ENCODE measurements at places on chromosomes 13 and 19. TPM values are rescaled to one million over a fixed set of nuclear protein-coding genes. Genes with fewer than 3 reads are reported as not detected.

- peak; percentile 85 for DNase-seq
Measured at GRCh38 chr19:41998246-41999020, 4.4 kb upstream of the ATP1A3 start.

DNA sequence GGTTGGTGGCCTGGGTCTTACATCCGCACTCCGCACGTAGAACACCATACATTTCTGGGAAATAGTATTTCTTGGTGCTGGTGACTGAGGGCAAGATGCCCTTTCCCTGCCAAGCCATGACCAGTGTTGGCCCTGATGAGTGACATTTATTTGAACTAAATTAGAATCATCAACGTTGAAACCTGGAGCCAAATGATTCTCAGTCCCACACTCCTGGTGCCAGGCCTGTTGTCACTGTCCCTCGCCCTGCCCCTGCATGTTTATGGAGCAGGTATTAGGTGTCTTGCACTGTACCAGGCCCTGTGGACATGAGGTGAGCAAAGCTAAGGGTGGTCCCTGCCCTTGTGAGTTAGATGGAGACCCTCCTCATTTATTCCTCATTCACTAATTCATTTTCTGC lies 5.8 kb downstream of the CHST8 start:
- no peak for DNase-seq

PSG1 gene
- total RNA-seq: not detected

ZNF549 gene
- total RNA-seq: 4.9 TPM

DNA sequence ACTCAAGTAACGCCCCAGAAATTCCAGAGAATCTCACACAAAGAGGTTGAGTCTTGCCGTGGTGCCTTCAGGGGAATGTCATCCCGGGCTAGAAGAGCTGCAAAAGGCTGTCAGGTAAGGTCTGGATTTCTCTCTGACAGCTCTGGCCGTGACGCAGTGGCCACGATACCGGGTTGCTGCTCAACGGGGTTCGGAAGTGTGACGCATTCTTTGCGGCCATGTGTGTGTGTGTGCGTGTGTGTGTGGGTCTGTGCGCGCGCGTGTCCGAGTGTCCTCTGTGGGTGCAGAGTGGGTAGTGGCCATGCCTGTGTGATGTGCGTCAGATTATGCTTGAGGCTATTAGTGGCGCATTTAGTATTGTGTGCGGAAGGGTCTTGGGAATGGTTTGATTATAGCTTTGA lies 306 bp downstream of the ZNF540 start:
- DNase-seq: peak; percentile 83

- DNase-seq: no peak
Measured at GRCh38 chr13:35629026-35629425, 152.5 kb upstream of the MAB21L1 start.

TMEM238 gene
- total RNA-seq: 9.7 TPM

- no peak for DNase-seq
Measured at GRCh38 chr13:47126432-47126831, 229.6 kb upstream of the HTR2A start.

DNA sequence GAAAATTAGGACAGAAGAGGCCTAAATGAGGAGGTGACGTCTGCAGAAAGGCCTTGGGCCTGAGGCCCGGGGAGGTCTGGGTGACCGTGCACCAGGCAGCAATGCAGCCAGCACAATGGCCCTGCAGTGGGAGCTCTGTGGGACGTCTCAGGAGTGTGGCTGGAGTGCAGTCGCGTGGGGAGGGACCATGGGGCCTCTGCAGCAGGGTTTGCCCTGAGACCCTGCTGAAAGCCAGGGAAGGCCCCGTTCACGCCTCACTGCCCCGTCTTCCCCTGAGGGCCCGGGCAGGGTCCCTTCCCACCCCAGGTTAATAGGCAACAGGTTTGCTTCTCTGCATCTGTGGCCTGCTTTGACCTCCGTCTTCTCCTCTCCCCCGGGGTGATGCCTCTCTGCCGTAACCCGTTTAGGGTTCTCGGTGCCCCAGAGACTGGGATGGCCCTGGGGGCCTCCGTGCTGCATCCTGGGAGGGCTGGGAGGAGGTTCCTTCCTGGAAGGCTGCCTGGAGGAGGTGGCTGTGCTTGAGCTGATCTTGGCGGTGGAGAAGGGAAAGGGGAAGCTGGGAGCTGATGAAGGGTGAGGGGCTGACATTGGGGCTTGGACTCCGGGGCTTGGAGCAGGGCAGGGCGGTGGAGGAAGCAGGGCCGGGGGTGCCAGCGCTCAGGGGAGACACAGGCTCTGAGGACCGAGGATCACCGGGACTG lies 9.7 kb downstream of the PALM start:
- DNase-seq: no peak

- peak; percentile 68 for DNase-seq
Measured at GRCh38 chr13:109743706-109744453, 42.5 kb downstream of the IRS2 start.

DNA sequence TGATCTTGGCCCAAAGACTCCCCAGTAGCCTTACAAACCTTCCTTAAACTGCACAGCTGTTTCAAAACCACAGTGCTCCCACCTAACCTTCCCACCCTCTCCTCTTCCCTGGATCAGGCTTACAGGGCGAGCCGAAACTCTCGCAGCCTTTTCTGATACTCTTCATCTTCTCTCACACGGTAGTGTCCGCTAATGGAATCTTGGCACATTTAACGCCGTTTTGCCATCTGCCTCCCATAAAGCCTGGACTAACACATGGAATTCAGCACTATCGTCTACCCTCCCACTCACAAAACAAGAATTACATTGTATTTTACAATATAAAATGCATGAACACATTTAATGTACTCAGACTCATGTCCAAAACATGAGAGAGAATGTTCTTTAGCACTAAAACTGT lies 135.9 kb downstream of the RAP2A start:
- DNase-seq: no peak

C1QTNF9B gene
- not detected for total RNA-seq

DNA sequence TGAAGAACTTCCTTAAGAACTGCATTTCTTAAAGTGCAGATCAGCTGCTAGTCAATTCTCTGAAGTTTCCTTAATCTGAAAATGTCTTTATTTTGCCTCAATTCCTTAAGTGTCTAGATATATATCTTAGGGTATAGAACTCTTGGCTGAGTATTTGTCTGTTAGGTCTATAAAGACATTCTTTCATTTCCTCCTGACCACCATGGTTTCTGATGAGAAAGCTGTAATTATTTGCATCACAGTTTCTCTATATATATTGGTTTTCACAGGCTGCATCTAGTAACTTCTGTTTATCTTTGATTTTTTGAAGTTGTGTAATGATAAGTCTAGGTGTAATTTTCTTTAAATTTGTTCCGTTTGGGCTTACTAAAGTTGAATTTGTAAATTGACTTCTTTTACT lies 15.2 kb downstream of the NDFIP2 start:
- DNase-seq: no peak

GRCh38 chr19:2040647-2041432 lies 10.2 kb downstream of the MKNK2 start:
- DNase-seq: peak; percentile 58

TSEN34 gene
- total RNA-seq: 18.4 TPM

DNA sequence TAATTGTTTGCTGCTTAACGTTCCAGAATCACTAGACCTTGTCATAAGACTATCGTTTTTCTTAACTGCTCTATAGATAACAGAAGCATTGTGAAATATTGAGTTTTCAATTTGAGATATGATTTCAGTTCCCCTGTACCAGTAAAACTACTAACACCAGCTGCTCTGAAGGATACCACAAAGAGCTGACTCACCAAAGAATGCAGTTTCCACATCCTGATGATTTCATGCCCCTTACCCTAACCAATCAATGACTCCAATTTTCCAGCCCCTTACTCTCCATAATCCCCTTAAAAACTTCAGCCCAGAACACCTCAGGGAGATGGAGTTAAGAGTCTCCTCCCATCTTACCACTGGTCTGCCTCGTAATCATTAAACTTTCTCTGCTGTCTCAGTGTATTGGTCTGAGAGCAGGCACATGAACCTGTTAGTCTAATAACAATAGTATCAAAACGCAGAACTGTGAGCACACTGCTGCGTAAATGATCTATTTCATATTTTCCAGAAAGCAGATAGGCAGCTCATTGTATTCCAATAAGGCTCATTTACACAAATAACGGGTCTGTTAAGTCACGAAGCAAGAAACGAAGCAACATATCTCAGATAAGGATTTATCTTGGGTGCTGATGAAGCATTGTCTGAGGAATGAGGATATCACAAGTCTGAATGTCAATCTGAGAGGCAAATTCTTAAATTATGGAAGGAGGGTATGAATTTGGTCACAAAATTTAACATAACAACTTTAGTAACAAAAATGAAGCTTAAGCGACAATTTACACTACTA lies 14.1 kb upstream of the CCNA1 start:
- peak; percentile 69 for DNase-seq

- no peak for DNase-seq
Measured at GRCh38 chr19:38196245-38196837, 27.7 kb downstream of the DPF1 start.

KASH5 gene
- not detected for total RNA-seq

GRCh38 chr19:33727331-33727998 lies 69.2 kb upstream of the KCTD15 start:
- no peak for DNase-seq

GRCh38 chr13:20073775-20074174 lies 87.1 kb downstream of the GJA3 start:
- DNase-seq: no peak

- DNase-seq: no peak
Measured at GRCh38 chr19:17200408-17201079, 14.6 kb upstream of the USE1 start.

DNA sequence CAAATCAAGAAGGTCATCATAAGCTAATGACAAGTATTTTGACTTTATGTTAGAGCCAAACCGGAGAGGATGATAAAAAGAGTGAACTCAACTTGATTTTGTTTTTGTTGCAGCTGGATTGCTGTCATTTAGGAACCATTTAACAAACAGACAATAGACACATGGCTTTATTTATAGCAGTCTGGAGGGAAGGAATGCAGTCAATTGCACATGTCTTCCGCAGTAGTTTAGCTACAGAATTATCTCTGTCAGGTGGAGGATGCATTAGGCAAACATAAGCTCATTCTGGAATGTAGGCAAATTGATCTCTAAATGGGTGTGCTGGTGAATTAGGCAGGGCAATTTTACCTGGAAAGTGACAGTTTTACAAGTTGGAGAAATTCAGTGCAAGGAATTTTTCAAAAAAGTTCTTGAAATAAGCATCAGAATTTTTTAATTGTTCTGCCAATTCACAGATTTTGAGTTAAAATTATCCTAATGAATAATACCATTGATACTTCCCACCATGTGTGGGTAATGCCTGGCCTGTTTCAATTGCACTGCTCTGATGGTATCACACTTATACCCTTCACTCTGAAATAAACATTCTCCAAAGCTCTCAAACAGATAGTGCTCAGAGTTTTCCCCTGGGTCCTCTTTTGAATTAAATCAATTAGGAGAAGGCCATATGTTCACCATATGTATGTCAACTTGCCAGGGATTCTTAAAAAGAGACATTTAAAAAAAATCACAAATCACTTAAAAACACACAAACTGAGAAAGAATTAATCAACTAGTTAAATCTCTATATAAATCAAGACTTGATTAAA lies 318.3 kb downstream of the NDFIP2 start:
- DNase-seq: no peak

DNA sequence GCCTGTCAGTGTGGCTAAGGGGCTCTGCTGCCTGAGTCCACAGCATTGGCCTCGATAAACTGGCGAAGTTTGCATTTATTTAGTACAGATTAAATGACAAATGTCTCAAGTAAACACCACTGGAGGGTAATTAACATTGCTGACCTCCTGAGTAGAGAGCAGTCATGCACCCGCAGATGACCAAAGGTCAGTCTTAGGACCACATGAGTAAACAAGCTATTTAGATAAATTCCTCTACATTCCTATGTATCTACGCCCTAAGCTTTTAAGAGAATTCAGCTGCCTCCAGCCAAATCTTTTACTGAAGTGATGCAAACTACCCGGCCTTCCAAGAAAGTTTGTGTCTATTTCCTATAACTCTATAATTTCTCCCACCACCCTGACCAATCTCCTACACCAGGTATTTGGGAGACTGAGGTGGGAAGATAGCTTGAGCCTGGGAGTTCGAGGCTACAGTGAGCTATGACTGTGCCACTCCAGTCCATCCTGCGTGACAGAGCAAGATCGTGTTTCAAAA lies 22.9 kb downstream of the CD70 start:
- no peak for DNase-seq

ISYNA1 gene
- 9.9 TPM for total RNA-seq

- no peak for DNase-seq
Measured at GRCh38 chr19:32895384-32895783, 25.8 kb upstream of the SLC7A9 start.

- no peak for DNase-seq
Measured at GRCh38 chr19:39356647-39357046, 14.4 kb downstream of the SAMD4B start.

DNA sequence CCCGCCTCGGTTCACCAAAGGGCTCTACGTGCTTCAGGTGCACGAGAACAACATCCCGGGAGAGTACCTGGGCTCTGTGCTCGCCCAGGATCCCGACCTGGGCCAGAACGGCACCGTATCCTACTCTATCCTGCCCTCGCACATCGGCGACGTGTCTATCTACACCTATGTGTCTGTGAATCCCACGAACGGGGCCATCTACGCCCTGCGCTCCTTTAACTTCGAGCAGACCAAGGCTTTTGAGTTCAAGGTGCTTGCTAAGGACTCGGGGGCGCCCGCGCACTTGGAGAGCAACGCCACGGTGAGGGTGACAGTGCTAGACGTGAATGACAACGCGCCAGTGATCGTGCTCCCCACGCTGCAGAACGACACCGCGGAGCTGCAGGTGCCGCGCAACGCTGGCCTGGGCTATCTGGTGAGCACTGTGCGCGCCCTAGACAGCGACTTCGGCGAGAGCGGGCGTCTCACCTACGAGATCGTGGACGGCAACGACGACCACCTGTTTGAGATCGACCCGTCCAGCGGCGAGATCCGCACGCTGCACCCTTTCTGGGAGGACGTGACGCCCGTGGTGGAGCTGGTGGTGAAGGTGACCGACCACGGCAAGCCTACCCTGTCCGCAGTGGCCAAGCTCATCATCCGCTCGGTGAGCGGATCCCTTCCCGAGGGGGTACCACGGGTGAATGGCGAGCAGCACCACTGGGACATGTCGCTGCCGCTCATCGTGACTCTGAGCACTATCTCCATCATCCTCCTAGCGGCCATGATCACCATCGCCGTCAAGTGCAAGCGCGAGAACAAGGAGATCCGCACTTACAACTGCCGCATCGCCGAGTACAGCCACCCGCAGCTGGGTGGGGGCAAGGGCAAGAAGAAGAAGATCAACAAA lies 2.6 kb downstream of the PCDH17 start:
- DNase-seq: peak; percentile 58

ADPRHL1 gene
- total RNA-seq: 0.86 TPM

GRCh38 chr13:50485979-50486935 lies 357.2 kb downstream of the DLEU7 start:
- DNase-seq: no peak

DCT gene
- 0.05 TPM for total RNA-seq

MOB3A gene
- 184 TPM for total RNA-seq

PRX gene
- 0.84 TPM for total RNA-seq
